Inflammatory macrophage treated with lipopolysaccharide for 4 hours (primary cell): ENCODE measurements at places on chromosomes 16 and 17.

DNA sequence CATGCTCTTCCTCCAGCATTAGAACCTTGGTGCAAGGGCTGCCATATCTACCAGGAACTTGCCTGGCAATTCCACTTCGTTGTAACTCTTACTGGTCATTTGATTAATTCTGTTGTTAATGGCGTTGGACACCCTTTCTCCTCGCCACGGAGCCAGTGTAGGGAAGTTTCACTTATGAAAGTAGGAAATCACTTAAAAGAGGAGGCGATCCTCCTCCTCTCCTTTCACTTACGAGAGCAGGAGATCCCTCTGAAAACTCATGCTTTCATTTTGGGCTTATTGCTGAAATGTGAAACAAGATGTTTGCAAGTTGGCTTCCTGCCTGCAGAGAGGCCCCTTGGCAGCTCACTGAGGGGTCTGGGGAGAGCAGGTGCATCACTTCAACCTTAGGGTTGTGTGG lies 226.0 kb downstream of the SNX29 start:
- DNase-seq: peak; percentile 69

DNA sequence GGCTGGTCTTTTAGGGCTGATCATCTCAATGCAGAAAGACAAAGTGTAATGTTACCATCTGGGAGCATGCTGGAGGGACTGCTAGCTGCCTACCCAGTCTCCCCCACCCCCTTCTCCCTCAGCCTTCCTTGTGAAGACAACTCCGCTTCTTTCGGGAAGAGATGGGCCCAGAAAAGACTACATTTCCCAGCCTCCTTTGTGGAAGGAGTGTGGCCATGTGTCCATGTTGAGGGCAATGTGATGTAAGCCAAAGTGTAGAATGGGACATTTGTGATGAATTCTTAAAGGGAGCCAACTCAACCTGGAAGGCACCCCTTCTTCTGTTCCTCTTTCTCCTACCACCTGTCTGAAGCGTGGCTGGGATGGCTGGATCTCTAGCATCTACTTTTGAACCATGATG lies 16.3 kb downstream of the ABCC12 start:
- no peak for DNase-seq

- no peak for DNase-seq
Measured at GRCh38 chr17:33506889-33507650, 214.0 kb upstream of the ASIC2 start.

DNA sequence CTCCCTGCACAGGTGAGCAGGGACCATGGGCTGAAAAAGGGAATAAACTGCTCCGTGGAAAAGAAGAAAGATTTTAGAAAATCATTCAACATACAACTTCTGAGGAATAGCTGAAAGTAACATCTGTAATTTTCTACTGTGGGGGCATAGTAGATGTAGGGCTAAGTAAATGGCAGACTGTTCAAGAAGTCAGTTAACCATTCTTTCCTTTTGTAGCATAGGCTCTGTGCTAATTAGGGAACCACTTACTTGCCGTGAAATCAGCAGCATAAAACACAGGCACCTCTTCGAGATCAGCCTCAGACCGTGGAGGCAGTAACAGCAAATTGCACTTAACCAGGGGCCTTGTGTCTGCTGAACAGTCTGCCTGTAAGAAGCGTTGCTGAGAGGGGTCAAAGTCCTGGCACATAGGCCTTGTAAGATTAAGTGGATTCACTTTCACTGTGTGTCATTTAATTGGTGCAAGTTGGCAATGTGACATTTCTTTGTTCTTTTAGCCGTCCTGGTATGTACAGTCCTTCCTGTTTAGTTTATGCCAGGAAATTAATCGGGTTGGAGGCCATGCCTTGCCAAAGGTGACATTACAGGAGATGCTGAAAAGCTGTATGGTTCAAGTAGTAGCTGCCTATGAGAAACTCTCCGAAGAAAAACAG lies 10.4 kb downstream of the COG1 start:
- no peak for DNase-seq

DNA sequence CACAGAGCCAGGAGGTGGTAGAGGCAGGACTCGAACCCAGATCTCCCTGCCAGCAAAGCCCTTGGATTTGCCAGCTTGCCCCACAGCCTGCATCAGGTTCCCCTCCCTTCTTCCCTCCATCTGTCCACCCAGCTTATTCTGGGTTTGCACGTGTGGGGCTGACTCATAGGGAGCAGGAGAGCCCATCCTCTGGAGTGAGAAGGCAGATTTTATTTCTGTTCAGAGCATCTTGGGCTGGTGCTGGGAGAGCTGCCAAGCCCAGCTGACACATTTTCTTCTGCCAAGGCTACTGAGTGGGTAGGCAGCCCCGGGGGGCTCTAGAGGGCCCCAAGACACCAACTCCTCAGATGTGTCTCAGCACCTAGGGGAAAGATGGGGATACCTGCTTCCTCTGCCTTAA lies 106.3 kb upstream of the CRHR1 start:
- DNase-seq: no peak

- DNase-seq: no peak
Measured at GRCh38 chr16:49601576-49601975, 228.0 kb downstream of the C16orf78 start.

DNA sequence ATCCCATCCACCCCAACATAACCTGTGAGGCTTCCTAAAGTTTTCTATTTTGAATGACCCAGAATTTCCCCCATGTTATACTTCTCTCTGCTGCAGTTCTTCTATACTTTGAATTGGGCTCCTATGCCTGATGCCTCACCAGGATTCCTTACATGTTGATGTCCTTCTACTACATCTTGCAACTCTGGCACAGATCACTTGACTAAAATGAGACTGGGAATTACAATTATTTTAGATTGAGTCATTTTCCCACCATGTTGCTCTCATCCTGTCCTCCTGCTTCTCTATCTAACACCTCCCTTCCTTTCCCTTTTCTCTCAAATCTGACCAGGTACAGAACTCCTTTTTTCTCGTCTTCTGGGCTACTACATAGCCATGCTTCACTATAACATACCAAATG lies 314.0 kb upstream of the KCNJ16 start:
- no peak for DNase-seq

DNA sequence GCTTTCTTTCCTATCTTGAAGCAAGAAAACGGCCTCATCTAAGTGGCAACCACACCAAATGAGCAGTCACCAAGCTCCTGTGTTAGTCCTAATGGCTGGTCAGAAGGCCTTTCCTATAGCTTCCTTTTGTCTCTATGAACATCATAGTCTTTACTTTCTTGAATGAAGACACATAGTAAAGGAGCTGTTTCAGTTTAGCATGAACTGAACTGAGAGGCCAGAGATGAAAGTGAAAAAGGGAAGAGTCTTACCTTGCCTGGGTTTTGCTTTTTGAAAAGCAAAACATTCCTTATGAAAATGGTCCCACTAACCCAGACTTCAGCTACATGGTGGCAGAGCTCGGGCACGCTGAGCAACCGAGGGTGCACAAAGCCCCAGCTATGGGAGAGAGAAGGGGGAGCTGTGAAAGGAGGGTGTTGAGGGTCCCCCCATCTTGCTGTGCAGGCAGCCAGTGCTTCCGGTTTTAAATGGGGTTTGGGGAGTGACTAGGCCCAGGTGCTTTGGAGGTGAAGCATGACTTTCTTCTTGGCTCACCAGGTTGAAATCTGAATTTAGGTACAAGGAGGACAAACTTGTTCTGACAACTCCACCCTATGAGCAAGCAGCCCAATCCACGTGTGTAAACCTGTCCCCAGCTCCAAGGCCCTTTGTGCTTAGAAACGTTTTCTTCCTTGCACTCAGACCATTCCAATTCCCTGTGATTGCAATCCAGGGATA lies 9.1 kb upstream of the PSMC3IP start:
- no peak for DNase-seq

- DNase-seq: peak; percentile 52
Measured at GRCh38 chr16:68367030-68367429, 56.2 kb downstream of the PRMT7 start.

GRCh38 chr17:8835631-8836364 lies 31.7 kb downstream of the PIK3R6 start:
- DNase-seq: no peak

DNA sequence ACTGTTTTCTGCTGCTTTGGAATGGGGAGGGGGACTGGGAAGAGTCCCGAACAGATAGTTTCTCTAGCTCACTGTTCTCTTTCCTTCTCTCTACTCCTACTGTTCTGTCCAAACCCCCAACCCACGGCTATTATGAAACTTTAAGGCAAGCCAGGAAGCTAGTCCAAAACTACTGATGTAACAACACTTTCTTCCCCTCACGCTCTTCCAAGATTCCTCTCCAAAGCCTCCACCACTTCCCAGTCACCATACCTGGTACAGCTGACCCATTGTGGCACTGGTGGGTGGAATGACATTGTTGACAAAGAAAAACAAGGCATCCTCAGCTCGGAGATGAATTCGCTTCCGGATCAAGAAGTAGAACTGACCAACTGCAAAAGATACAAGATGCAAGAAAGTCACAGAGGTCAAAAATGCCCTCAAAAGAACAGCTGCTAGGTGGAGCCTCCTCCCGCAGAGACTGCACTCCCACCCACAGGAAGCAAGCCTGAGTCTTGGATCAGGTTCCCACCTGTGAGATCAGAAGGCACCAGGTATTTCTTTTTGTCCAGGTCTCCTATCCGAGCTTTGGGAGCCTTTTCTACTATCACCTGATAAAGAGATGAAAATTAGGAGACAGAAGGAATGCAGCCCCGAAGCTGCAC lies 1.0 kb downstream of the GABARAP start:
- peak; percentile 31 for DNase-seq

DNA sequence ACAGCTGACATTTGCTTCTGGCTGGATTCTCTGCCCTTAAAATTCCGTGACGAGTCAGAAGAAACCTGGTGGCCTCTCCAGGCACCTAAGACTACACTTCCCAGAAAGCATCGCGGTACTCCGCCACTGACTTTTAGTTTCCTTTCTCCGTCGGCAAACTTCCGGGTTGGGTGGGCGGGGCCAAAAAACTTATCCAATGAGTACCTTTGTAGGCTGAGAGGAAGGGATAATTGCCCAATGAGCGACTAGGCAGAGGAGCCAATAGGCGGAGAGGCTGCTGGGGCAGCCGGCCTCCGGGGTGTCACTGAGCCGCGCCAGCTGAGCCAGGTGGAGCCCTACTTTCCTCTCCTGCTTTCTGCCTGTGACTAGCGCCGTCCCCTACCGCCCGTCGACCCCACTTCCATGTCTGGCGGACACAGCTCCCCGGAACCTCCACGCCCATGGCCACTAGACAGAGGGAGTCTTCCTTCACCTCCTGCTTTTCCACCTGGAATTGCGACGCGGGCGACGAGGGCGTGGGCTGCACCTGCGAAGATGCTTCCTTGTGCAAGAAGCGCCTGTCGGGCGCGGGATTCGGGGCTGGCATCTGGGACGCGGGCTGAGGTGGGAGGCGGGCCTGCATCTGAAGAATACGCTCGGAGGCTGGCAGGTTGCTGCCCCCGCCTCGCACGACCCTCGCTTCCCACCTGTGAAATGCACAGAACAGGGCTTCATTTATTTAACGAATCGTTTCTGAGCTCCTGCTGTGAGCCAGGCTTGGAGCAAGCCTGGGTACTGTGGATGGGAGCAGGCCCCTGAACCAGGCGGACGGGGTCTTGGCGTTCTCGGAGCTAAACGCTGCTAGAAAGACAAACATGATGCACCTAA lies 16.5 kb upstream of the ARHGAP17 start:
- DNase-seq: peak; percentile 98

GRCh38 chr17:73390221-73390620 lies 78.4 kb upstream of the CDC42EP4 start:
- DNase-seq: no peak

GRCh38 chr17:58730937-58731336 lies 24.7 kb upstream of the PPM1E start:
- no peak for DNase-seq

DNA sequence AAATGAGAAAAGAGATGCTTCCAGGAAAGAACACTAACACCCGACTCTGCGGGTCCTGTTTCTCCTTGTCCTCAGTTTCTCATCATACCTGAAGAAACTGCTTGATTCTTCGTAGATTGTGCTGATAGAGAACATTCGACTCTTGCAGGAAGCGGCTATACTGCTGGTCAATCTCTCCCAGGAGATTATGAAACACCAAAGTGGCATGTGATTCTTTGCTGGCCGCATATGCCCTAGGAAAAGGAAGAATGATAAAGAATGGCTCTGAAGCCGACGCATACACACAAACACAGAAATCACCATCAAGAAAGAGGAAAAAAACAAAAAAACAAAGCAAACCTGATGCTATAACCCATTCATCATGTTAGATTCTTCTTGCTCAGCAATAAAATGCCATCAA lies 41.8 kb downstream of the STAT3 start:
- peak; percentile 64 for DNase-seq

DNA sequence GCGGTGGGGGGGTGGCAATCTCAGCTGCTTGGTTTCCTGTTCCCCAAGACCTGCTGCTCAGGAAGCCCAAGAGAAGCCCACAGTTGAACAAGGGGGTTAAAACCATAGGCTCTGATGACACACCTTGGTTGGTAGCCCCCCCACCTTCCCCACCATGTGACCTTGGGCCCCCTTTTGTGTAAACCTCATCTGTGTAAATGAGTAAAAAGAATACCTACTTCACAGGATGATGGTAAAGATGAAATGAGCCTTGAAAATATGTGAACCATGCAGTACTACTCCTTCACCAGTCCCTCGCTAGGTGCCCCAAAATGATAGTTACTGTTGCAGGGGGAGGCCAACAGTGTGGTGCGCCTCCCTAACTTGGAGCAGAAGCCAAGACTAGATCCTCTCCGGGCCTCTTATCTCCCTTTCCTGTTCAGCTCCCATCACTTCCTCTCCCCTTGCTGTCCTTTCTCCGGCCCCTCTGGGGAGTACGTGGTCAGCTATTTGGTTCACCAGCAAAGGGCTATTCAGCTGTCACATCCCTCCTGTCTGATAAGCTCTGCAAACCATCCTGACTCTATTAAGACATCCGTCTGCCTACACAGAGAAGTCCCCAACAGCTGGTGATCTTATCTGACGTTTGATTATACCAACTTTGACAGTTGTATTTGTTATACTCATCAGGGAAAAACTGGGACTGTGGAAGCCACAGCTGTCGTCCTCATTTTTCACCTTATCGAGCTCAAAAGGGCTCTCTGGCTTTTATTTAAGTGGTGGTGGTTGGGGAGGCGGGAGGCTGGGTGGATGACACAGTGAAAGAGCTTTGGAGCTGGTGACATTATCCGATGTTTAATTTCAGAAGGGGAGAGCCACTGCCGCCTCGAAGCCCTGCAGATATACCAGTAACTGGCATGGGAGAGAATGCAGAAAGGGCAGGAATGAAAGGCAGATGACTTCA lies 19.9 kb downstream of the DCAKD start:
- DNase-seq: no peak

- no peak for DNase-seq
Measured at GRCh38 chr17:62696726-62697490, 69.4 kb downstream of the MRC2 start.

- DNase-seq: no peak
Measured at GRCh38 chr16:57283214-57283958, 1.1 kb downstream of the PLLP start.

GRCh38 chr17:32117399-32117798 lies 24.9 kb upstream of the RHOT1 start:
- DNase-seq: no peak

DNA sequence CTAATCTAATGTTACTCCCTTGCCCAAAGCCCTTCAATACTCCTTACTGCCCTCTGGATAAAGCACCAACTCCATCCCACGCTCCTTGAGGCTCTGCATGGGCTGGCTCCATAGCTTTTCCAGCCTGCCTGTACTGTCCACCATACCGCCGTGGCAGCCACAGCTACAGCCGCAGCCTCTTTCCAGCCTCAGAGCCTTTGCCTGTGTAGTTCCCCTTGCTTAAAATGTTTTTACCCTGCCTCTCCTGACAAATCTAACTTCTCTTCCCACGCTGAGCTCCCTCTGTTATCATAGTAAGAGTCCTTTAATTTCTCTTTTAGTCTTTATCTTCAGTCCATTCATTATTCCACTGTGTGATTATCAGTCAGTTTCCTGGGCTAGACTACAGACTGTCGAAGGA lies 22.0 kb downstream of the TEX14 start:
- DNase-seq: no peak

- DNase-seq: peak; percentile 18
Measured at GRCh38 chr16:83215406-83216001, 588.7 kb downstream of the CDH13 start.
